Fibroblast of upper back skin (primary cell): ENCODE measurements at places on chromosomes 16 and 17.

DNA sequence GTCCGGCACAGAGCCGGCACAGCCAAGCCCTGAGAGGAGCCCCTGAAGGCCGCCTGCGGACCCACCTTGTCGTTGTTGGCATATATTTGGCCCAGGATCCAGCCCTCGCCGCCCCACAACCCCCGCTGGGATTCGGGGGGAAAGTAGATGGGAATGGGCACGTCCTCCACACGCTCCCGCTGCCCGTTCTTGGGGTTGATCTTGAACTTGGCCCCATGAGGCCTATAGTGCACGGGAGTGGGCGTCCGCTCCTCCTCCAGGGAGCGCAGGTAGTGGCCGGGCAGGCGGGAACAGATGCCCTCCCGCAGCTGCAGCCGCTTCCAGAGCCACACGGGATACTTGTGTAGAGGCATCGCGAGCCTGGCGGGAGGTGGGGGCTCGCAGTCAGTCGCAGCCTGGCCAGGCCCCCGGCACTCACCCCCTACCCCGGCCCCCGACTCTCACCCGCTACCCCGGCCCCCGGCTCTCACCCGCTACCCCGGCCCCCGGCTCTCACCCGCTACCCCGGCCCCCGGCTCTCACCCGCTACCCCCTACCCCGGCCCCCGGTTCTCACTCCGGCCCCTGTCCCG lies 387 bp downstream of the MRPL28 start:
- DNase-seq: no peak

- DNase-seq: peak; percentile 71
These were observed 33.9 kb downstream of the JPH3 start for GRCh38 chr16:87636050-87636684.

DNA sequence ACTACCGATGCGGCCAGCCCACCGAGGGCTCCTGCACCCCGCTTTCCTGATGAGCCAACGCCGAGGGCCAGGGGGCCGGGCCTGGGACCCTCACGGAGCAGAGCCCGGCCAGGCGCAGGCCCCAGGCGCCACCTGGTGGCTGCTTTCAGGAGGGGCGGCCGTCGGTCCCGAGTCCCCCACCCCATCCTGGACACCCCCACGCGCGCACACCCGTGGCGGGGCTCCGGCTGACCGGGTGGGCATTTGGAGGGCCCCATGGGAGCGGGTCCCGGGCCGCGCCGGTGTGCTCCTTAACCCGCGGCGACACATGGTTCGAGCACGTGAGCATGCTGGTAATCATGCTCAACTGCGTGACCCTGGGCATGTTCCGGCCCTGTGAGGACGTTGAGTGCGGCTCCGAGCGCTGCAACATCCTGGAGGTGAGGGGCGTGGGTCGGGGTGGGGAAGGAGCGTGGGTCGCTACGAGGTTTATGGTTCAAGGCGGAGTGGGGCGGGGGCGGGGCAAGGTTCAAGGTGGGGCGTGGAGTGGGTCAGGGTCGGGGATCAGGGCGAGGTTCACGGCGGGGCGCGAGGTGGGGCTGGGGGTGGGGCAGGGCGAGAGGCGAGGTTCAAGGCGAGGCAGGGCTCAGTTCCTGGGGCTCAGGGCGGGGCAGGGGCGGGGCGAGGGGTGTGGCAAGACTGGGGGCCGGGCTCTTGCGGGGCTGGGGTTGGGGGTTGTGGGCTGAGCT lies 30.2 kb downstream of the TPSG1 start:
- no peak for DNase-seq

DNA sequence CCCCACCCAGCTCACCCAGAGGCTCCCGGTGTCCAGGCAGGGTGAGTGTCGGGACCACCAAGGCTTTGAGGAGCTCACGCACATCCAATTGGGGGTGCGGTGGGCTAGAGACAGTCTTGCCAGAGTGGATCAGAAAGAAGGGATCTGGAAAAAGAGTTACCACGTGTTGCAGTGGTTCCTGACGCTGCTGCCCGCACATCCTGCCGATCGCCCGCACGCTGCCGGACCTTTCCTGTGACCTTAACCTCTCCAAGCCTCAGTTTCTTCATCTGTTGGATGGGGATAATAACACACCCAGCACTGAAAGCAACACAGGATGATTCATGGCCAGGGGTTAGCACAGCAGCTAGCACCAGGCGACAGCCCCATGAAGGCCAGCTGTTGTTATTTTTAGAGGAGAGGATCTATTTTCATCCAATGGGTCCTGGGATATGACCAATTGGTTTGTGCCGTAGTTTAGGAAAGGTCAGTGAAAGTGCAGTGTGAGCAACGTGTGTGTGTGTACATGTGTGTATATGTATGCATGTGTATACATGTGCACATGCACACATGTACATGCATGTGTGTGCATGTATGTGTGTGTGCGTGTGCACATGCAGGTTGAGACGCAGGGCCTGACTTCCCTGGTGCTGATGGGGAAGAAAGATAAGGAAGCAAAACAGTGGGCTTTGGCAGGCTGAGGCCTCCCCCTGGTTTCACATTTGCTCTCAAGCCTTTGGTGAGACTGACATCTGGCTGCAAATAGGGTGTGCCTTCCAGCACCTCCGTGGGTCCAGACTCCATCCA lies 2.5 kb downstream of the ITGAX start:
- no peak for DNase-seq

DNA sequence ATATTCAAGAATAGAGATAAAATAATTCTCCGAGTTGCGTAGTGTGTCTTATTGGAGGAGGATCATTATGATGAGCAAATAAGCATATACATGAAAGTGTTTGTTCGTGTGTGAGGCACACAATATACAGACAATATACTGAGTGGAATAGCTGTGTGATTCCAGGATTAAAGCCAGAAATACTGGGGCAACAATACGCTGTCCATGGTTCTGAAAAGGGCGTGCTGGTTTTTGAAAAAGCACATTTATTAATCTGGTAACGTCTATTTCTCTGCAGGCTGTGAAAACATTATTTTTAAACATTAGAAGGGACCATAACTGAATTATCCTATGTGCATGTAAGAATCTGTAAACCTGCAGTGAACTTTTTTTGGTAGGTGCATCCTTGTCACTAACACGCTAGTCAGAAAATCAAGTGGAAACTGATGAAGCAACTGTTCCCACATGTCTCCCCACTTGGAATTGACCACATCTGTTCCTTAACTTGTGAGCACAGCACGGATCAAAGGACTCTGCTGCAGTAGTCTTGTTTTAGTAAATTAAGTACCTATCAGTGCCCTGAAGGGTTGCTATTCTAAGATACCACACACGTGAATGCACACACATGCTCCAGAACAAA lies 346.0 kb downstream of the GRIN2A start:
- peak; percentile 55 for DNase-seq
